NB4 (cell line): ENCODE measurements at places on chromosomes 2 and 18.

GRCh38 chr2:231800493-231801091 is 14.3 kb downstream of the COPS7B start:
- peak; percentile 68 for DNase-seq

DNA sequence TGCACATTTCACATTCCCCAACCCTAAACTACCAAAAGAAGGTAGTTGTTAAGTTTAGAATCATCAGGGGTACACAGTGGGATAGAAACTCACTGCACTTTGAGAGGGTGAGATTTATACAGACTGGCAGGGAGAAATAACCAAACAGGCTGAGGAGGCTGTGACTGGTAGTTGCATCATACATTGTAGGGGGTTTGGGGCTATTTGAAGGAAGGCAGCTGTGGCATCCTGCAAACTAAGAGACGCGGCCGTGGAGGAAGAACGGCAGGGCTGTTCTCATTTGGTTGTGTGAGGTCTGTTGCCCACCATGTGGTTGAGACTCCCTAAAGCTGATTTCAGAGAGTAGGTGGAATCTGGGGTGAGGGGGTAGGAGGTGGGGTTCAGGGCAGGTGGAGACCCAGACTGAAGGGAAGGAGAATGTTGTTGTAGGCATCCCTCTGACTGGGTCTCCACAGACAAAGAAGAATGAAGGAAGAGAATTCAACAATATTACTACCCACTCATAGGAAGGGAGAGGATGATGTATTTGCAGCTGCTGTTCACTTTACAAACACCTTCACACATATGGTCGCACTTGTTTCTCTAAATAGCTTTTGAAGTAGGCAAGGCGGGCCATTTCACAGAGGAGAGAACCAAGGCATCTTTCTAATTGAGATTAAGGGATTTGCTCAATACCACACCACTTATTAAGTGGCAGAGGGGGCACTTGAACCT is 170.9 kb upstream of the SIX2 start:
- DNase-seq, result peak; percentile 33

DNA sequence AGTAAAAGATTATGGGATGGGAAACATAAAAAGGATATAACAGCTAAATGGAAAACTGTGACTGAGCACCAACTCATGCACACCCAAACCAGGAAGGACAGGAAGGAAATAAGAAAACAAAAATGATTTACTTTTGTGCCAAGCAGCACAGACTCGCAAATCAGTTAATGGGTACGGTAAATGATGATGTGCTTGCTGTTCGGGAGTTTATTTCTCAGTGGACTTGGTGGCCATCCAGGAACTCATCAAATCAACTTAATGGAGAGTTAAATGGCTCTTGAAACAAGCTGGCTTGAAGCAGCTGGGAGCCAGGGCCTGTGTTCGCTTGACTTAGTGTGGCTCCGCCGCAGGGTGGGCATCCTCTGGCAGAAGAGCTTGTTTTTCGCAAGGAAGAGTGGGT is 36.2 kb downstream of the MTCL1 start:
- no peak for DNase-seq

GRCh38 chr2:179842498-179843153 is 18.8 kb downstream of the ZNF385B start:
- peak; percentile 49 for DNase-seq
